Fibroblast of mammary gland (primary cell): ENCODE measurements at places on chromosomes 4 and X.

- DNase-seq: no peak
These were observed 20.2 kb downstream of the CLCN4 start for GRCh38 chrX:10177004-10177396.

GRCh38 chrX:76931518-76931917, 504.0 kb downstream of the MAGEE1 start:
- DNase-seq: no peak

GRCh38 chr4:137638934-137639333, 106.6 kb upstream of the PCDH18 start:
- no peak for DNase-seq

GRCh38 chrX:107742700-107743191, 32.8 kb downstream of the TSC22D3 start:
- DNase-seq: no peak

GRCh38 chr4:3324093-3324815, 31.4 kb downstream of the RGS12 start:
- DNase-seq: no peak
